Naive thymus-derived CD4-positive, alpha-beta T cell (primary cell): ENCODE measurements at places on chromosomes 12 and 14.

- no peak for DNase-seq
- H3K27ac ChIP-seq, result no peak overlapping the region
- H3K4me1 ChIP-seq, result no peaks in the 10 kb centered on the region
- no peaks in the 10 kb centered on the region for H3K36me3 ChIP-seq
- no peaks in the 10 kb centered on the region for H3K27me3 ChIP-seq
- no peak overlapping the region for H3K4me3 ChIP-seq
These were observed 39.8 kb upstream of the PWP1 start for GRCh38 chr12:107645630-107646333.

DNA sequence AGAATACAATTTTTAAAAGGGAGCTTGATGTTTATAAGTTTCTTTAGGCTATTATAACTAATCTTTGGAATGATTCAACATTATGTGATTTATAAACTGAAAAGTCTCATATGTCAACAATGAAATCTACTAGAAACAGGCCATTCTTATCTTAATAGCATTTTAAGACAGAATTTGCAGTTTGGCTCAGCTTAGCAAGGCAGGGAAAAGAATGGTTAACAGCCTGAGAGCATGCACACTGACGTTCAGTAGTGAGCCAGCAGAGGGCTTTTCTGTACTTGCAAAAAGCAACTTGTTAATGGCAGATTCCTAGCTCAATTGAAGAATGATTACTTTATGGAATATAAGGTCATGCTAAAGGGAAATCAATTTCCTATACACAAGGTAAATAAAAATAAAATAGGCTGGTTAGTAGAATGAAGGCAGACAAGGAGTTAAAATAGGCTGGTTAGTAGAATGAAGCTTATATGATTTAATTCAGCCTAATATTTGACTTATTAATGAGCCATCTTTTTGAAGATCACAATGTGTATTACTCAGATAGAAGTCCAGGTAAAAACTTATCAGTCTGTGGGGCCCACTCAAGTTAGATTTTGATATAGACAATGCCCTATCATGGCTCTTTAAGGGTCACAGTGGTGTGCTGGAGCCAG, 95.9 kb downstream of the OTOGL start:
- no peak for DNase-seq
- H3K27ac ChIP-seq, result no peak overlapping the region

DNA sequence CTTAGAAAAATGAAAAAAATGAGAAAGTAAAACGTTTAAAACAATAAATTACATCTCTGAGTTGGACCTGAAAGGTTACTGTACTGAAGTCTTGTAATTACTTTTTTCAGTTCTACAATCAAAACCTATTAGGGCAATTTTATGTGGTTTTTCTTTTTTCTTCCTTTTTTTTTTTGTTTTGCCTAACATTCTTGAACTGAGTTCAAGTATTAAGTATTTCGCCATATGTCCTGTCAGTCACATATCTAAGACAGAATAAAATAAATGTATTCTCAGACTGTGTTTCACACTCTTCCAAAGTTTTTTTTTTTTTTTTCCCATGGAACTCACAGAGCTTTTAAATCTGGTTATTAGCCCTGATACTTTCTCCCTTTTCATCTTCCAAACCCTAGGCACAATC, 172.0 kb downstream of the BCAT1 start:
- no peaks in the 10 kb centered on the region for H3K27me3 ChIP-seq
- H3K4me1 ChIP-seq, result no peaks in the 10 kb centered on the region
- H3K36me3 ChIP-seq, result no peaks in the 10 kb centered on the region
- no peak for DNase-seq
- H3K4me3 ChIP-seq, result no peak overlapping the region

GRCh38 chr14:102644523-102644922, 52.1 kb downstream of the RCOR1 start:
- peaks cover 20% of the 10 kb centered on the region for H3K4me1 ChIP-seq
- H3K4me3 ChIP-seq, result no peak overlapping the region
- no peaks in the 10 kb centered on the region for H3K36me3 ChIP-seq
- H3K27me3 ChIP-seq, result no peaks in the 10 kb centered on the region
- DNase-seq, result no peak

GRCh38 chr12:115611477-115611876, 666.0 kb downstream of the MED13L start:
- no peaks in the 10 kb centered on the region for H3K36me3 ChIP-seq
- no peak overlapping the region for H3K27ac ChIP-seq
- H3K27me3 ChIP-seq, result no peaks in the 10 kb centered on the region
- no peak overlapping the region for H3K4me3 ChIP-seq

DNA sequence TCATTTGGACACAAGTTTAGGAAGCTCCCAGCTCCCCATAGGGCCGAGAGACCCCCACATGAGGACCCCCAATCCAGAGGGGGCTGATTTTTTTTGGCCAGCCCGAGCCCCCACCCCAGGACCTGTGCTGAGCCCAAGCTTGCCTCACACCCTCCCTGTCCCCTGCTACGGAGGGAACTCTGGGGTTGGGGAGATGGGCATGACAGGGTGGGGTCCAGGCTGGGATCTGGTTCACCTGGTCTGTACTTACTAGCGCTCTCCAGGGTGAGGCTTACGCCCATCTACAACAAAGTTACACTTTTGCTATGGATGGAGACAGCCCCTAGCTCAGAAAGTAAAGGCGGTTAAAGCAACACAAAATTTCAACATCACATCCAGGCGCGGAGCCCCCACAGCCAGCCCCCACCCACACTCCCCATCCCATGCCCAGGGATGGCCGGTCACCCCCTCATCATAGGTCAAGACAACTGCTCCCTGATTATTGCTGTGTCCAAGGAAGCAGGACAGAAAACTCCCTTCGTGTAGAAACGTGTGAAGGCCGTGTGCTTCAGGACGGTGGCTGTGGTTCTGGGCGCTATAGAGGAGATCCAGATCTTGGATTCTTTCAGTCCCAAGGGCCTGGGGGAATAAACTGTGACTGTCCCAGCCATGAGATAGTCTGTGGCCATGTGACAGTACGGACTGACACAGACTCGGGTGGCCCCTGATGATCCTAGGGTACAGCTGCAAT, 10.7 kb downstream of the SLC25A29 start:
- H3K4me1 ChIP-seq, result no peaks in the 10 kb centered on the region
- no peak for DNase-seq
- no peaks in the 10 kb centered on the region for H3K27me3 ChIP-seq
- H3K4me3 ChIP-seq, result no peak overlapping the region
